ENCODE measurements at places on chromosomes 5 and 9.

- DNase-seq, result peak; percentile 35
These were observed 36.4 kb upstream of the RAPGEF6 start for GRCh38 chr5:131671409-131671808.

GRCh38 chr9:6413365-6414246 is 607 bp downstream of the UHRF2 start:
- DNase-seq, result no peak

- DNase-seq, result peak; percentile 51
These were observed 180.5 kb downstream of the CEMIP2 start for GRCh38 chr9:71587576-71588362.

DNA sequence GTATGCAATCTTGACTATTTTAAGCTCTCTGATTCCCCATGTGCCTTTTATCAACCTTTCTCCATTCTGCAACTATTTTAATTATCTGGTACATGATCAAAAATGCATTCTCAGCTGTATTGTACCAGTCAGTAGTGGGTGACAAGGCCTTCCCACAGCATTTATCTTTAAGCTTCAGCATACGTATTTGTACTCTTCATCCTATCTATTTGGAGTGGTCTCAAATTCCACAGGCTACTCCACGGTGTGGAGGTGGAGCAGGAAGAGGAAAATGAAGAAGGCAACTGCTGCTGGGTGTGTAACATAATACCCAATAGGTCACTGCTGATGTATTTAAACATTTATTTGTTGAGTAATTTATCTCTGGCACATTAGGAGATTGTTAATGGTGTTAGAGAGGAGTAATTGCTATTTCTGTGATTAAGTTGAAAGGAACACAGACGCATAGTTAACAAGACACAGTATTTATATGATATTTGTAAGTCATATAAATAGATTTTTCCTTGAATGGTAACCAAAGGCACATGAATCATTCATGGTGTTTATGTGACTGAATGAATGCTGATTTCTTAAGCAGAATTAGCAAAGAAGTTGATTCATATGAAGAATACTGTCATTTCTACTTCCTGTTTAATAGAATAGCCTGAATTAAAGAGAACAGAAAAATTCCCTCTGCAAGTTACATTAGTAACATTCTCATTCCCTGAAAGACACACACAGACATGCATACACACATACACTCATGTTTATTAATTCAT is 153.8 kb upstream of the NR3C1 start:
- DNase-seq, result peak; percentile 50

- no peak for DNase-seq
These were observed 9.1 kb downstream of the EPB41L4B start for GRCh38 chr9:109311731-109312130.

DNA sequence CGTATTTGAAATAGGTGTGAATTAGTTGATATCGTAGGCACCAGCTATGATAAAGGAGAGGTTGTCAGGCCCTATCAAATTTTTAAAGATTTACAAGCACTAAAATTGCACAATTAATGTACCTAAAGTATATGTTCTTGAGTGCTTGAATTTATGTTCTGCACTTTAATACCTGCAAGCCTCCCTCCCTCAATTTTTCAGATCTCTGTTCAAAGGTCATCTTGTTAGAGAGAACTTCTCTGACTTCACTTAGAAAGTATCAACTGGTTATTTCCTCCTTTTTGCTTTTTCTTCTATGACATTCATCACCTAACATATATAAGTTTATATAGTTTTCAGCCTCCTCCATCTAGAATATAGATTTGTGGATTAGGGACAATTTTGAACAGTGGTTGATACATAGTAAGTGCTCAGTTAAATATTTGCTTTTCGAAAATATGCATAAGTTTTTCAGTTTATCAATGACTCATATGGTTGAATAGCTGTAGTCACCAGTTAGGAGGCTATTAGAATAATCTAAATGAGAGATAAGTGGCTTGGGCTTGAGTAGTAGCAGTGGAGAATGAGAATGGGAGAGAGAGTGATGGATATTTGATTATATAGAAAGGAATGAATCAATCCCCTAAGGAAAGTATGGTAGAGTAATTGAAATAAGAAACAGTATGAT is 37.3 kb downstream of the LOX start:
- no peak for DNase-seq

DNA sequence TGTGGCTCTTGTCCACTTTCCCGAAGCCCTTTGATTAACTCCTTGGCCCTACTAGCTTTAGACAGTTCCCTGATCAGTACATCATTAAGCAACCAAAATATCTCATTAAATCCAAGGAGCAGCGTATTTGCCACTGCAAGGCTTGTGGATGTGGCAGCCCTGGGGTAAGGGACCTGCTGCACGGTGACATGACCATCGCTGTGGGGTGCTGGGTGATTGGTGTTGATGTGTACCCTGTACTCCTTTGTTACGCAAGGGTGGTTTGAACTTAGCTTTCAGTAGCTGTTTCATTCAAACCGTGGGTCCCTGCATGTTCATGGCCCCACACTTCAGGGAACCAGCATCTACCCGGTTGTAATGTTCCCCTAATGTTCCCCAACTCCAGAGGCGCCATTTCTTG is 41.0 kb downstream of the OTULIN start:
- no peak for DNase-seq

- DNase-seq, result no peak
These were observed 51.7 kb downstream of the S1PR3 start for GRCh38 chr9:89042984-89043383.

- no peak for DNase-seq
These were observed 339.5 kb upstream of the ISL1 start for GRCh38 chr5:51043745-51044144.

GRCh38 chr9:75834878-75835277 is 55.6 kb upstream of the PCSK5 start:
- no peak for DNase-seq

GRCh38 chr9:132293145-132293721 is 61.6 kb downstream of the SETX start:
- DNase-seq, result no peak

DNA sequence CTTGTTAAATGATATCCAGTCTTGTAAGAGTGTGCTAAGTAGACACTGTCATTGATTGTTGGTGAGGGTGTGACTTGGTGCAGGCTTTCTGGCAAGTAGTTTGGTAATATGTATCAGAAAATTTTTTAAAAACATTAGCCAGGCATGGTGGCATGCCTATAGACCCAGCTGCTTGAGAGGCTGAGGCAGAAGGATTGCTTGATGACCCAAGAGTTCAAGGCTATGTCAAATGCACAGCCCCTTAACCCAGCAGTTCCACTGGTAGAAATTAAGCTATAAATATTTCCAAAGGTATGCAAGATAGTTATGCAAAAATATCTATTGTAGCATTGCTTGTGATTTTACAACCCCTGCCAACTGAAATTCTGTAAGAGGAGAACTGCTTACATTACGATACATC is 24.2 kb downstream of the ZBTB43 start:
- no peak for DNase-seq

- DNase-seq, result peak; percentile 67
These were observed 50.9 kb upstream of the FAM169A start for GRCh38 chr5:74916831-74917710.
